GM23338 (cell line): ENCODE measurements at places on chromosomes 12 and 14. TPM values are rescaled to one million over a fixed set of nuclear protein-coding genes. Genes with fewer than 3 reads are reported as not detected.

The KCNK10 gene
- total RNA-seq: 1.0 TPM in 2 replicates

The ACACB gene
- 14.5 and 15.4 TPM in 2 replicates for total RNA-seq

- H3K27ac ChIP-seq: no peak overlapping the region
- peaks cover 31% of the 10 kb centered on the region for H3K4me1 ChIP-seq
- H3K36me3 ChIP-seq: no peaks in the 10 kb centered on the region
- DNase-seq: no peak
These were observed 213.3 kb downstream of the BMP4 start for GRCh38 chr14:53743371-53743770.

The NUAK1 gene
- 15.4 and 16.9 TPM in 2 replicates for total RNA-seq

DNA sequence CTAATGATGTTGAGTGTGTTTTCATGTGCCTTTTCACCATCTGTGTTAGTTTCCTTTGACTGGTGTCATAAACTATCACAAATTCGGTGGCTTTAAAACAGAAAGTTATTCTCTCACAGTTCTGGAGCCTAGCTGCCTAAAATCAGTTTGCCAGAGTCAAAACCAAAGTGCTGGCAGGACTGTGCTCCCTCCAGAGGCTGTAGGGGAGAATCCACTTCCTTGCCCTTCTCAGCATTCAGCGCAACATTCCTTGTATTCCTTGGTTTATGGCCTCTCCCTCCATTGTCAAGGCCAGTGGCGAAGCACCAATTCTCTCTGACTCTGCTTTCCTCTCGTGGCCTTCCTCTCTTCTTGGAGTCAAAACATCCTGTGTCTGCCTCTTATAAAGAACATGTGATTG, 174.2 kb upstream of the PDE3A start:
- H3K36me3 ChIP-seq: no peaks in the 10 kb centered on the region
- H3K27me3 ChIP-seq: no peaks in the 10 kb centered on the region
- no peak overlapping the region for H3K4me3 ChIP-seq

The SLC7A7 gene
- 3.6 and 6.1 TPM in 2 replicates for total RNA-seq

The TTC9 gene
- total RNA-seq: 29.2 and 34.2 TPM in 2 replicates

The TCL1B gene
- 5.5 and 6.1 TPM in 2 replicates for total RNA-seq

The VTI1B gene
- total RNA-seq: 44.5 and 44.7 TPM in 2 replicates

The KRT75 gene
- not detected in 2 replicates for total RNA-seq

DNA sequence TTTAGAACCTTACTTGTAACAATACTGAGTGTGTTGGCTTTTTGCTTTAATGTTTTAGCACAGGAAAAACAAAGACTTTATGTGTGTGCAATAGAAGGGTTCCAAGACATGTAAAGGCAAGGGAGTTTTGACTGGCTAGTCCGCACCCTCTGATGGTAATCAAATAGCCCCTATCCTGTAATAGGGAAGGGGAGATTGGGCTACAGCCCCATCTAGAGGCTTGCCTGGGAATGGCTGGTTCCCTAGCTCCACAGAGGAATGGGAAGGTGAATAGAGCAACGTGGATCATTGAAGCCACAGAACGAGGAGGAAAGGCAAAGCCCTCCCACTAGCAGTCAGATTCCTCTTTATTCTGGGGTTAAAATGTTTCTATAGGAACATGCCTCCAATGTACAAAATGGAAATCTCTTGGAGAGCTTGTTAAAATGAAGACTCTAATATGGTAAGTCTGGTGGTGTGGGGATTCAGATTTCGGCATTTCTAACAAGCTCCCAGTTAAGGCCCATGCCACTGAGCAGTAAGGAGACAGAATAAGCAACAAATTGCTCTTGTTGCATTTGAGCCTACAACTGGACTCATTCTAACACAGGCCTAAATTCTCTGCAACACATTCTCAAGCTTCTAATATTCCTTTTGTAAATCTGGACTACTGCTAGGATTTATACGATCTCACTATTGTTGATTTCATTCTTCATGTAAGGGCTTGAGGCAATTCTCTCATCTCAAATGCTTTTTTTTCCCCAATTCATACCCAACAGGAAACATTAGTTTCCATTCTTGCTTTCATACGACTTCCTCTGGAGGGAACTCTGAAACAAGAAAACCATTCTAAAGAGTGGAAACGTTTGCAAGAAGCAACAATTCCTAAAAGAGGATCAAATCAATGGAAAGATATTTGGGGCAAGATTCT, 57.1 kb downstream of the NIN start:
- peak; percentile 88 for DNase-seq
- H3K27me3 ChIP-seq: no peaks in the 10 kb centered on the region
- H3K4me3 ChIP-seq: no peak overlapping the region

DNA sequence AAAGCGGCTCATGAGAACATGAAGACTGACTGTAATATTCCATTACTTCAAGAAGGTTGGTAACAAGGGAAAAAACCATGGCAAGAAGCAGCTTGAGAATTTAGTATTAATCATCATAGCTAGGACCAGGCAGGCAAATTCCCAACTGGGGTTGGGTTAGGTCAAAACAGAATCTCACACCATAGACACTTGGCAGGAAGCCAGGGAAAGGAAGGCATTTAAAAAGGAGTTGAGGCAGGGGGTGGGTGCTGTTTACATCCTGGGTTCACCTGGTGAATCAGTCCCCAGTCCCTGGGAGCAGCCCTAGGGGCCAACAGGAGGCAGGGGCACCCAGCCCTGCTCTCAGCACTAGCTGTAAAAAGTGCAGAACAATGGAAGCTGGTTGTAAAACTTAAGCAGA, 108.6 kb downstream of the EGLN3 start:
- no peaks in the 10 kb centered on the region for H3K27me3 ChIP-seq
- no peak overlapping the region for H3K27ac ChIP-seq
- no peaks in the 10 kb centered on the region for H3K36me3 ChIP-seq

The IGFBP6 gene
- 14.1 and 16.6 TPM in 2 replicates for total RNA-seq

- H3K36me3 ChIP-seq: no peaks in the 10 kb centered on the region
- no peak for DNase-seq
- no peak overlapping the region for H3K27ac ChIP-seq
- no peak overlapping the region for H3K4me3 ChIP-seq
These were observed 268.0 kb downstream of the BTG1 start for GRCh38 chr12:91877456-91878235.

- H3K4me3 ChIP-seq: no peak overlapping the region
- no peaks in the 10 kb centered on the region for H3K27me3 ChIP-seq
- H3K36me3 ChIP-seq: no peaks in the 10 kb centered on the region
- DNase-seq: no peak
These were observed 61.3 kb downstream of the DIP2B start for GRCh38 chr12:50566066-50566465.

The CLEC4C gene
- total RNA-seq: not detected in 2 replicates

- no peaks in the 10 kb centered on the region for H3K36me3 ChIP-seq
- H3K4me3 ChIP-seq: no peak overlapping the region
- H3K27ac ChIP-seq: no peak overlapping the region
- H3K4me1 ChIP-seq: no peaks in the 10 kb centered on the region
These were observed 172.0 kb downstream of the C12orf75 start for GRCh38 chr12:105502426-105502930.

DNA sequence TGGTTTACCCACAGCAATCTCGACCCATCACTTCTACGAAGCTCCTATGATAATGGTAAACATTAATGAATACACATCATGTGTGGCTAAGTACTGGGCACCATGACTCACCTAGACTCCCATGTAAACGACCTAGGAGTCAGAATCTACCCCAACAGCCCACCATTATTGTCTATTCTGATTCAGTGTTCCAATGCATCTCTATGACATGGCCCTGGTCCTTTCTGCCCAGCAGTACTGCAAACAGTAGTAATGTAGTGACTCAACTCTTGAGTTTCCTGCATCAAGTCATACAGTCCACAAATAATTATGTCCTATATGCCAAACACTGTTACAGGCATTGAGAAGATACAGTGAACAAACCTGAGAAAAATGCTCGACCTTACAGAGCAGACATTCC, 14.6 kb downstream of the GTF2A1 start:
- peaks cover 31% of the 10 kb centered on the region; the same call in 1 of the 2 replicates for H3K36me3 ChIP-seq
- no peak for DNase-seq
- H3K27me3 ChIP-seq: no peaks in the 10 kb centered on the region
- H3K4me3 ChIP-seq: no peak overlapping the region
- H3K27ac ChIP-seq: no peak overlapping the region
- H3K4me1 ChIP-seq: peaks cover 6% of the 10 kb centered on the region

The SERPINA3 gene
- total RNA-seq: not detected in 2 replicates

- peaks cover 8% of the 10 kb centered on the region; the same call in 1 of the 2 replicates for H3K4me1 ChIP-seq
- no peak for DNase-seq
- H3K36me3 ChIP-seq: no peaks in the 10 kb centered on the region
- H3K27me3 ChIP-seq: no peaks in the 10 kb centered on the region
These were observed 265.5 kb downstream of the SEC23A start for GRCh38 chr14:38837343-38838048.

DNA sequence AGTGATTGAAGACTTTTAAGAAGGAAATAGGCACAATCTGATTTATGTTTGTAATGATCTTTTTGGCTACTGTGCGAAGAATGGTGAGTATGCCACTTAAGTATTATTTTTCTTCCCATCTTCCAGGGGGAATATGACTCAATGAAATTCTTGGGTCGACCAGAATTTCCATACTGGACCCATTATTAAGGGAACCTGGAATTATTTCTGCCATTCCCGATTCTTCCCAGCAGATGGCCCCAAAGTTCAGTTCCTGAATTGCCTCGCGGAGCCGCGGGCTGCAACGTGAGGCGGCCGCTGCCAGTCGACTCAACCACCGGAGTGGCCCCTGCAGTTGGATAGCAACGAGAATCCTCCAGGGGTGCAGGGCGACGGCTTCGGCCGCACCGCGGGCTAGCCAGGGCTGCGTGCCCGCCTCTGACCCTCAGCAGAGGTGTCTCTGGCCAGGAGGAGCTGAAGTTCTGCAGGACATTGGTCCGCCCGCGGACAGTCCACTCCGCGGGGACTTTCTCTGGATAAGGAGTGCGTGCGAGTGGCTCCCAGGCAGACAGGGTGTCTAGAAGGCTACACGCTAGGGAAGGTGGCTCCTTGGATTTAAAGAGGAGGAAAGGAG, 628 bp upstream of the TSHR start:
- H3K27ac ChIP-seq: no peak overlapping the region
- no peaks in the 10 kb centered on the region for H3K36me3 ChIP-seq
- H3K27me3 ChIP-seq: peaks cover 22% of the 10 kb centered on the region

DNA sequence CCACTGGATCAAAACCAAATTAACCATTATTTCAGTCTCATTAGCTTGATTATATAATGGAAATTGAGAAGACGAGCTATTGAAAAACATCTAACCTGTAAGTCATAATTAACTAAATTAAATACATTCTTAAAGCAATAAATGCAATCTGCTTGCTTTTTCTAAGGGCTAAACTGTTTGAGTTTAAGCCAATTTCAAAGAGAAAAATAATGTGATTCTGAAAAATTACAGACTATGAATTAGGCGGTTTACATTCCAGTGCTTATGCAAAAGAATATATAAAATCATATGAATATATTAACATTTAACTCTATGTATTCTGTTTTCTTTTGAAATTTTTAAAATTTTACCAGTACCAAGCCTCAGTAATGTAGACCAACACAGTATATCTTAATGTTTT, 1349.4 kb downstream of the FSCB start:
- H3K27ac ChIP-seq: no peak overlapping the region
- DNase-seq: no peak
- H3K4me1 ChIP-seq: no peaks in the 10 kb centered on the region

DNA sequence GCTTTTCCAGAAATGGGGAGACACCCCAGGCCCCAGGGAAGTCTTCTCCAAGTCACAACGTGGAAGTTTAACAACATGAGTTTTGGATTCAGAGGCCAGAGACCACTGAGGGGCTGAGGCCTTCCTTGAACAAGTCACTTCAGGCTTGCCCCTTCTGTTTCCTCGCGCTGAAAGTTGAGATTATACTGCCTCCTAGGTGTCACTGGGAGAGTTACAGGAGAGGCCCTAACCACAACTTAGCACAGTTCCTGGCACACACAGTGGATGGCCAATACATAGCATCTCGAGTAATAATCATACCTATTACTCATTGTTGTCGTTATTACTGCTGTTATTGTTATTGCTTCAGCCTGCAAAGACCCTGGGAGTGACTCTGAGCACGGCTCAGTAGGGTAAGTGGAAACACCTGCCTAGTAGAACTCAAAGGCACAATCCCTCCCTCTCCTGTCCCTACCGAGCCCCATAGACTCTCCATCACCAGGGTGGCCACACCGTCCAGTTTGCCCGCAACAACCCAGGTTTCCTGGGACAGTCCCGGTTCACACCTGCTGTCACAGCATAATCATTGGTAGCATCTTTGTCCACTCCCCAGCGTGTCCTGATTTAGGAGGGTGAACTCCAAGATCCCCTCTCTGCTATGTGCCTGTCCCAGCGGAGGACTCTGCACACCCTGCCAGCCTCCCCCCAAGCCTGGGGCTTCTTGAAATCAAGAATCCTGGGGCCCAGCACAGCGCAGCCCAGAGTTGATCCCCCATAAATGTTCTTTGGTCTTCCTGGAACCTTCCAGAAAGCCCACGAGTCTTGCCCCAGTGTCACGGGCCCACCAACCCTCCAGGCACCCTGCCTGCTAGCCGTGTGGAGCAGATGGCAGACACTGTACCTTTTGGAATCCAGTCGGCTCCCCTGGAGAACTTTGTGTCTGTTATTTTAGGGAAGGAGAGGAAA, 85.0 kb downstream of the SYNE3 start:
- H3K4me1 ChIP-seq: no peaks in the 10 kb centered on the region
- no peaks in the 10 kb centered on the region; the same call in 1 of the 2 replicates for H3K36me3 ChIP-seq
- peak; percentile 77 for DNase-seq
- H3K27me3 ChIP-seq: no peaks in the 10 kb centered on the region
- no peak overlapping the region for H3K4me3 ChIP-seq

DNA sequence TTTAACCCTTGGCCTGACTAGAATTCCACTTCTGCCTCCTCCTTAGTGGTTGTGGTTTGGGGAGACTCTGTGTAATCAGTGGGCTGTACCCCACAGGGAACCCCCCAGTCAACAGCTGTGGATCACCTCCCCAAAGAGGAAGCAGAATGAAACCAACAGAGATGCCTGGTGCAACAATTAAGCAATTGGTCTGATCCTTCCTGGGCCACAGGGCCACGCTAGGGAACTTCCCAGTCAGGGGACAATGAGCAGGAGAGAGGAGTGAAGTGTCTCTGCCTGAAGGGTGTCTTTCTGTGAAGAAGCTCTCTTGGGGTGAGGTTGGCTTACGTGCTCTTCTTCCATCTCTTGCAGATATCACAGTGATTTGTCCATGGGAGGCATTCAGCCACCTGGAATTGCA, 8.2 kb downstream of the PDE6H start:
- H3K36me3 ChIP-seq: no peaks in the 10 kb centered on the region
- no peaks in the 10 kb centered on the region for H3K27me3 ChIP-seq
- no peak for DNase-seq
- no peak overlapping the region for H3K27ac ChIP-seq
- no peak overlapping the region for H3K4me3 ChIP-seq

DNA sequence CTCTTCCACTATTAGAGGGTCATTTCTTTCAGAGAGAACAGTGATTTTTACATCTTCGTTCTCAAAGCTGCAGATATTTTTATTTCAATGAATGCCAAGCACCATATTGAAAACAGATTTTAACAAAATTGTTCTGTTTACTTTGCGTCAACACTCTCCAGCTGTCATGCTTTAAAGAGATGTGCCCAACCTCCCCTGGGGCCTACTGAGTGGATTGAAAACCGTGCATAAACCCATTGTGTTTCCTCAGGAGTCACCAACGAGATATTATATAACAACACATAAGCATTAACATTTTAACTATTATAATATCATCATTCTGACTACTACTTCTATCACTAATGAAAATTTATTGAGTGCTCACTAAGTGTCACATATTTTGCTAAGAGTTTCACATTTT, 81.6 kb downstream of the MYF5 start:
- no peak overlapping the region for H3K4me3 ChIP-seq
- no peak for DNase-seq
- no peaks in the 10 kb centered on the region for H3K36me3 ChIP-seq
- H3K27me3 ChIP-seq: no peaks in the 10 kb centered on the region
- H3K27ac ChIP-seq: no peak overlapping the region
